Fibroblast of mammary gland (primary cell): ENCODE measurements at places on chromosomes 7 and 10.

- peak; percentile 69 for DNase-seq
These were observed 24.5 kb upstream of the C1GALT1 start for GRCh38 chr7:7157887-7158271.

DNA sequence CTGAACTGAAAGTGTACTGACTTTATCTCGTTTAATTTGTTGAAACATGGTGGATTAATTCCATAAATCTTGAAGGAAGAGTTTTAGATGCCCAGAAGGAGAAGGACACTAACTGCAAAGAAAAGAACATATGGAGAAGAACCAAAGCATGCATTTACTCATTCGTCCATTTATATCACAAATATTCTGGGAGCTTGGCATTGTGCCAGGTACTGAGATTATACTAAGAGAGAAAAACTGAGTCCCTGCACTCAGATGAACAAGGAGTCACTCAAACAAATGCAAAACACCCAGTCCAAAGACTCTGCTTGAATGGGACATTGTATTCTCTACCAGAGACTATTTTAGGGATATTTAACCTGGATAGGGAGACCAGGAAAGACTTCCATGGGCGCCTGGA, 588.0 kb upstream of the MGMT start:
- DNase-seq = no peak

- no peak for DNase-seq
These were observed 26.5 kb downstream of the HSPA12A start for GRCh38 chr10:116715839-116716377.

DNA sequence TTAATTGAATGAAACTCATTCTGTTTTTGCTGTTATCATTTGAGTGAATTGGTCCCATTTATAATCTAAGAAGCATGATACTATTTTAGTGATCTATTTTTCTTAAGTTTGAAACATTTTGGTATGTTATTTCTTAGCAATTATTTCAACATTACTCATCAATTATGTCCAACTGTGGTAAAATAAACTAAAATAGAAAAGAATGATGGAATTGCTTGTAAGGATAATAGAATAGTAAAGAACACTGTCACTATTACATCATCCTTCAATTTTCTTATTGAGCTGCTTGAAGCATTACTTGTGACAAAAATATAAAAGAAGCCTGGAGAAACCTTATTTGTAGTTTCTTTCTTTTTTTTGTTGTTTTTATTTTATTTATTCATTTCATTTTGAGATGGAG, 42.4 kb downstream of the ZNF487 start:
- DNase-seq = peak; percentile 23

DNA sequence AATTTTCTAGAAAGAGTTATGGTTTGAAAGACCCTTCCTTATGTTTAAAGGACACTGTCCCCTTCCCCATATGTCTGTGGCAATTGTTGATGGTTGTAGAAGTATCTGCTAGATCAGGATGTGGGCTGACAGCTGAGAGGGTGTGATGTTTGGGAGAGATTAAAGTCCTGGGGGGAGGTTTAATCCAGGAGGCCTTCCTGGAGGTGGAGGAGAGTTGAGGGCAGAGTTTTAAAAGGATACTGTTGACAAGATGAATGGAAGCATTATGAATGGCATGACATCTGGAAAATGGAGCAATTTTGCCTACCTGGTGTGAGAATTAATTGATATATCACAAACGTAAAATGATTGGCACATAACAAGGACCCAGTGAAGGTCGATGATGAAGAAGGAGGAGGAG, 32.9 kb upstream of the SMC3 start:
- DNase-seq = no peak

- DNase-seq = no peak
These were observed 541.9 kb upstream of the CELF2 start for GRCh38 chr10:10475812-10476211.

DNA sequence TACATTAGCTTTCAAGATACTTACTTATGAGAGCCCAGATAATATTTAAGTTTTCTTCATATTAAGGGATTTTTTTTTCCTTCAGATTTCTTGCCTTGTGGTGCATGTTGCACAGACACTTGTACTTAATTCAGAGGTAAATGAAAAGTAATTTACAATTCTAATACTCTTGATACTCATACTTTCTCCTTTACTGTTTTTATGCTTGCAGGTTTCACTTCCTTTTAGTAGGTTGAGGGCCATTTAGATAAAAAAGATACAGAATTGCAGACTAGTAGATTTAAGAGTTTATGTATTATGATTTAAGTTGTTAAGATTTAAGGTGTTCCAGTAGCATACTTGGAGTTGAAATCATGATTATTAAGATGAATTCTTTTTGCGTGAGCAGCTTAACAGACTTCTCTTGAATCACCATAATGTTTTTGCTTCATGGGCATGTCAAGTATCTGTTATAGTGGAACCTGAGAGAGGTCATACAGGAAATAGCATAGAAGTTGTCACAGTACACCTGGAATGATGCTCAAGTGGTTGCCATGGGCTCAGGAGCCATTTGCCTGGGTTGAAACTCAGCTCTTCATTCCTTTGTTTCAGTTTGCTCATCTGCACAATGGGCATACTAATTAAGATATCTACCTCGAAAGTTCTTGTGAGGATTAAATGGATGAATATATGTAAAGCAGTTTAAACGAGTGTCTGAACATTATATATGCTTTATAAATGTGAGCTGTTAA, 174.8 kb upstream of the PRPS1L1 start:
- DNase-seq = no peak

GRCh38 chr10:14383266-14383665, 52.5 kb upstream of the FRMD4A start:
- DNase-seq = no peak

- DNase-seq = peak; percentile 11
These were observed 42.2 kb upstream of the HSPB1 start for GRCh38 chr7:76260171-76260703.

DNA sequence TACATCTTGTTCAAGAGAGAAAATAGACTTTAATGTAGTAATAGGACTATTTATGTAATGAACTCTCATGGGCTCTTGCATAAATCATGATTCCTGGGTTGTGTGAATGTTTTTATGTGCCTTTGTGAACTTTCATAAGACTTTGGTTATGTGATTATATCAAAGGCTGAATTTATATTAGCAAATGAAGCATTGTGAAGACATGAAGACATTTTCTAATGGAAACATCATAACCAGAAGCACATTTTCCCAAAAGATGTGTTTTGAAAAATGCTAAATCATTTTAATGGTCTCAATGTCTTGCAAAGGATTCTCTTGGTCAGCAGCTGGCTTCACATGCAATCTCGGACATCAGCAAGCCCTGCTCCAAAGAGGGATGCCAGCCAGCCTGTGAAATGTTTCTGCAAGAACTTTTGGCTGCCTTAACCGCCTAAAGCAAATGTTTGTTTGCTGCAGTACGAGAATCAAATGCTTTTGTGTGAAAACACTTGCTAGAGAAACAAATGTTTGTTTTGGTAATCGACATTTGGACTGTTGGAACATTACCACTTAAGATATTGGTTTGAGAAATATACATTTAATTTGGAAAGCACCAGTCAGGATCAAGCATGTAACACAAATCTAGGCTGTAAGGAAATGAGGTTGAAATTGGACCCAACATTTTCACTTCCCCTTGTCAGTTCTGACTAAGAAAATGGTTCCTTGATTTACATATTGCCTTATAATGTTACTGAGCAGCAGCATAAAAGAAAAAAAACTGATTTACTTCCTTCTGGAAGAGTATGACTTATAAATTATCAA, 102.1 kb downstream of the RTKN2 start:
- DNase-seq = peak; percentile 62

GRCh38 chr10:133309720-133310398, 1.1 kb downstream of the ZNF511 start:
- DNase-seq = no peak

DNA sequence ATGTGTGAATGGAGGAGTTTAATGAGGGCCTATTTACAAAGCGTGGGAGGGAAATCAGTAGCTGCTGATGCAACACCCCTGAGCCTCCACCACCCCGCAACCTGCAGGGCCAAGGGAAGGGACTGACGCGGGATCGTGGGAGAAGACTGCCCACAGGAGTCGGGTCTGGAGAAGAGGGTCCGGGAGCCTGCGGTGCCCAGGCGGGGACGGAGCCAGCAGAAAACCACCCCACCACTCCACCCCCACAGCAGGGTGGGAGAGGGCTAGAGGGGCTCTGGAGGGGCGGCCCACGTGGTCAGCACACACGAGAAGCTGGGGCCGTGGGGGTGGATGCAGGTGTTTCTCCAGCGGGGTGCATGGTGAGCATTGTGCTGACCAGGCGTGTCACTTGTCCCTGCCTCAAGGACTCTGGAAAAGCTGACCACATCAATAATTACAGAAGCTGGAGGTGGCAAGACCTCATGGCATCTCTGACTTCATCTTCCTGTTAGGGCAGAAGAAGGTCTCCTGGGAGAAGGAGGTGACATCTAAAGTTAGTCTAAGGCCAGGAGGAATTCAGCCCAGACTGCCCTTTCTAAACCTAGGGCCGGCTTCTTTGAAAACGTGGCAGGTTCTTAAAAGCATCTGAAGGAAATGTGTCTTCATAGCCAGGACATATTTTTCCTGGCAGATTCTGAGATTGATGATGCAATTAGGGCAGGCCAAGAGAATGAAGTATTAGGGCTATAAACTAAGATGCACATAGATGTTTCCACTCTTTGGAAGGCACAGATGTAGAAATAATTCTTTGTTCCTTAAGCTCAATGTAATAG, 150.9 kb downstream of the RGS10 start:
- peak; percentile 37 for DNase-seq

DNA sequence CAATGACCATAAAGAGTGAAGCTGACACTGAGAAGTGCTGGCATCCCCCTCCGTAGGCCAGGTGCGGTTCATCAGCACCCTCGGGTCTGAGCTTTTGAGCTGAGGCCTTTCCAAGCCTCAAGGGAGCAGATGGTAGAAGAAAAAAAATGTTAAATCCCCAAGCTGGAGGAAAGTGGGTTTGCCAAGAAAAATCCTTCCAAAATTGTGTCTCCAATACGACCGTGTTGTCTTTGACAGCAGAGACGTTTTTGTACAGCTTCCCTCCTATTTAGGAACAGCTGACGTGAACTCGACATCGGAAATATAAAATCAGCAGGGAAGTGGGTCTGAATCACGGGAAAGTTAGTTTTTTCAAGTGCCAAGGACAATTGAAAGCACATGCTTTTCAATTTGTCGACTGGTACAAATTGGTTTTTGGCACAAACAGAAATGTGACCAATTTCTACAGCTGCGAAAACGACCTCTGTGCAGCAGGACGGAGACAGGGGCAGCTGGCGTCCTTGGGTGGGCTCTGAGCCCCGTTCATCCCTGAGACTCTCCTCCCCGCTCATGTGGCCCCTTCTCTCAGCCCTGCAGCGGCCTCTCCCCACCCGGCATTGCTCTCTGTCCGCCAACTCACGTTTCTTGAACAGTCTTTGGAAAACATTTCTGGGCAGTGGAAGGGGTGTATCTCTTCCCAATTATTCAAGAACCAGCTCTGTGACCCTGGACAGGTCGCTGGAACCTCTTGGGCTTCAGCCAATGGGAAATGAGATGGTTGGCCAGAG, 89.9 kb downstream of the PAXIP1 start:
- no peak for DNase-seq

DNA sequence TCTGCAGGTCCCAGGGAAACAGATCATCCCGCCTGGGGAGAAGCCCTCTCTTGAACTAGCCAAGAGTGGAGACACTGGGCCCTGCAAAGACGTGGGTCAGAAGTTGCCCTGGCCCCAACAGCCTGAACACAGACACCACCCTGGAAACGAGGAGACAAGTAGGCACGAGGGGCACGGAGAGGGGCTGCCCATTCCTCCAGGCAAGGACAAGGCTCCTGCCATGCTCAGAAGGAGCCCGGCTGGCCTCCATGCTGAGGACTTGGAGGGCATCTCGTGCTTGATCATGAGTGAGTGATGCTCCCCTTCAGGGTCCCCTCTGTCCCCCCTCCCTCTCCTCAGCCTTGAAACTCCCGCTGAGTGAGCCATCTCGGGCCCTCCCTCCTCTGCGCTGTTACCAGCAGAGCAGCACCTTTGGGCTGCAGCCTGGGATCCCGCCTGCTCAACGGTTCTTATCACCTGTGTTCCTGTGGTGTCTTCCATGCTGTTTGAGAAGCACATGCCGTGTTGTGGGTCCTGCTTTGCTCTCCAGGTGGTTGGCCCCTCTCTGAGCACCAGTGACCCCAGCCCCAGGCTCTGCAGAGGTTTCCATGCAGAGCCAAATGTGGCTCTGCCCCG, 544.3 kb downstream of the TCERG1L start:
- no peak for DNase-seq

- DNase-seq = no peak
These were observed 61.2 kb downstream of the SH2D4B start for GRCh38 chr10:80598951-80599350.

DNA sequence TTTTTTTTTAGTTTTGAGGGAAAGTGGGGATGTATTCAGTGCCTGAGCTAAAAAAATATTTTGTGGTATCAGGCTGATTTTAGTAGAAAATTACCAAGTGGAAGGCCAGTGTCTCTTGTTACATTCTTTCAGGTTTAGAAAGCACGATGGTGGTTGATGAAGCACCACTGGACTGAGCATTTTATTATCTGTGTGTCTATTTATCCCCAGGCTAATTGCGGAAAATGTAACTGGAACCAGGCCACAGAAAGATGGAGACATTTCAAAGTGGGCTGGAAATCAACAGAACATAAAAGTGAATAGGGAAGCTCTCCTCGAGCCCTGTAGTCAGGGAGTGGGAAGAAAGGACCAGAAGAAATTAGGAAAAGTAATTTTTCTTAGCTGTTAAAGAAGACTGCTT, 261.0 kb downstream of the STK31 start:
- no peak for DNase-seq

- no peak for DNase-seq
These were observed 192.4 kb upstream of the PFKP start for GRCh38 chr10:2874963-2875362.

DNA sequence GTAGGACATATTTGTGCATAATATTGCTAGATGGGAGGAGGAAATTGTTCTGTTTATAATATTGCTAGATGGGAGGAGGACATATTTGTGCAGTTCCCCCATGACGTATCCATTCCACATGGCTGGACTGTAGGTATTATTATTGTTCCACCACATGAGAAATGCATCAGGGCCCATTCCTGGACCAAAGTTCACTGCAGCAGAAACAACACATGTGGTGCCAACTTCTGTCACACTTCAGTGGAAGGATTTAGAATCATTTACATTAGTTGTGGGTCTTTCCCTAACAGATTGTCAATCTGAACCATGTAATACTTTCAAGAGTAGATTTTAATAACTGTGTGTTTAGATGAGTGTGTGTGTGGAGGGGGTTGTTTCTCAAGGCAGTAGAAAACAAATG, 32.7 kb upstream of the MACC1 start:
- no peak for DNase-seq

DNA sequence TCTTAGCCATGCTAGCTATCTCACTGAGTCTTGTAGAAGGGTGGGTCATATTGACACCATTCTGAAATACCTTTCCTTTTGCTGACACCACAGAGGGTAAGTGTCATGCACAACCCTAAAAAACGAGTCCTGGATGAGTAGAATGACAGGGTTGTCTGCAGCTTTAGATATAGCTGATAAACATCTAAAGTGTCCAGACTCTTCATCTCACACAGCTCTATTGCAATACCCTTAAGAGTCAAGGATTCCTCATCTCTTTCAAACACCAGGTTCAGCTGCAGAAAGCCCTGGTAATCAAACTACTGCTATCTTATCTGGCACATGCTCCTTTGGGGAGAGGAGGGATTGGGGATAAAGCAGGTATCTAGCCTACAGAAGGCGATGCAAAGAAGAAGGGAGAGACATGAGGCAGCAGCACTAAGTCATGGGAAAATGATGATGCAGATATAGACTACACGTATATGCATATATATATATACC, 127.0 kb downstream of the ANK3 start:
- no peak for DNase-seq
